CD4-positive, alpha-beta memory T cell (primary cell): ENCODE measurements at places on chromosomes 11 and 22.

- no peak for DNase-seq
These were observed 109.2 kb downstream of the MICAL3 start for GRCh38 chr22:17915188-17915587.

DNA sequence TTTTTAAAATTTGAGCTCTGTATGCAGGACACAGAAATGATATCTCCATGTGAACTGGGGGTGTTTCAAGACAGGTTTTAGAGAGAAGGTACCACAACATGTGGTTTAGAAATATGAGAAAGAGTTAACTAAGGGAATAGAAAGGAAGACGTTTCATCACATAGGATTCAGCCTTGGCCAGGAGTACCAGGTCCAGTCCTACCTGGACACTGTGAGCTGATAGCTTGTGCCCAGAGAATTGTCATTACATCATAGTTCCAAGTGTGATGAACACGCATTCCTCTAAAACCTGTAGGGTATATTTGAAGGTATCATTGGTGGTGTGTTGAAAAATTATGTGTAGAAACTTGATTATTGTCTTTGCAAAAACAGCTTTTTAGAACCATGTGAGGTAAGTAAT, 1.8 kb downstream of the SLC22A9 start:
- no peak for DNase-seq

- no peak for DNase-seq
These were observed 709.7 kb downstream of the NTM start for GRCh38 chr11:132080127-132080526.

GRCh38 chr11:116171271-116172140, 601.3 kb downstream of the BUD13 start:
- no peak for DNase-seq

- DNase-seq = no peak
These were observed 168.6 kb upstream of the B3GAT1 start for GRCh38 chr11:134580610-134580975.
